Choroid plexus epithelial cell (primary cell): ENCODE measurements at places on chromosomes 16 and 17.

DNA sequence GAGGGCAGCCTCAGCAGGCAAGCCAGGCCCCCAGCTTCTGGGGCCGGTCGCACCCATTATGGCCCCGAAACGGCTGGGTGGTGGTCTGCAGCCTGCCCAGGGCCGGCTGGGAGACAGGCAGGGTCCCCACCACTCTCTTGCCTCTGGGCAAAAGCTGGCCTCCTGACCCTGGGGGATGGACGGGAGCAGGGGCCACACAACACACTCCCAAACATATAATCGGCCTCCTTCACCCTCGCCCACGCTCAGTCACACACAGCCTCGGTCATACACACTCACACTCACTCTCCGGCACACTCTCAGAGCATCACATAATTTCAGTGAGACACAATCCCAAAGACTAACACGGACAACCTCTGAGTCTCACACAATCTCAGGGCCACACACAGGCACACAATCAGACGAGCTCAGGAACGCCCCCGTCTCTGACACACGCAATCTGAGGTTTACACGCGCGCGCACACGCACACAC lies 589 bp downstream of the PEMT start:
- no peak for DNase-seq

DNA sequence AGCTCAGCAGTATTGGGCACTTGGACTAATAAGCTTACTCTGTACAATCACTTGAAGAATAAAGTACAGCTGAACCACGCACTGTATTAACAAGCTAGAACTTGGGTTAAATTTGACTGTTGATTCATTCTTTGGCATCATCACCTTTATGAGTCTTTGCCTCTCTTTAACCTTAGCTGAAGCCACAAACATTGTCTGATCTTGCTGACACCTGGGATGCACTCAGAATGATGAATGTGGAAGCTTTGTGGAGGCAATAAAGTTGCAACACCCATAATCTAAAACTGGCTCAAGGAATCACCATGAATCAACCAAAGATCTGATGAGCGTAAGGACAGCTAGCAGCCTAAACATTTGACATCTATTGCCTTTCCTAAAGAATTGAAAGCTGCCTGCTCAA lies 590.6 kb upstream of the SOX9 start:
- DNase-seq = no peak

- DNase-seq = no peak
Measured at GRCh38 chr16:426906-427249, 1.4 kb downstream of the RAB11FIP3 start.

- DNase-seq = no peak
Measured at GRCh38 chr16:87254296-87254695, 62.9 kb downstream of the C16orf95 start.
